ENCODE measurements at places on chromosomes 16 and 17. TPM values are rescaled to one million over a fixed set of nuclear protein-coding genes. Genes with fewer than 3 reads are reported as not detected.

Gene ITGA2B
- polyA plus RNA-seq = 0.90 TPM

Gene SBK1
- not detected for polyA plus RNA-seq

Gene MT4
- polyA plus RNA-seq = not detected

Gene NOL3
- 62.3 TPM for polyA plus RNA-seq

Gene TM4SF5
- polyA plus RNA-seq = not detected

Gene TPSG1
- polyA plus RNA-seq = 0.15 TPM

Measured in adipose tissue (tissue), 3 donors.